Hematopoietic multipotent progenitor cell treated with erythropoietin and hydrocortisone succinate and interleukin-3 and kit ligand, for 8 days (in vitro differentiated cells): ENCODE measurements at places on chromosomes 6 and 20.
A peak's percentile ranks its signal among the peaks of the same experiment; 100 is the strongest.

DNA sequence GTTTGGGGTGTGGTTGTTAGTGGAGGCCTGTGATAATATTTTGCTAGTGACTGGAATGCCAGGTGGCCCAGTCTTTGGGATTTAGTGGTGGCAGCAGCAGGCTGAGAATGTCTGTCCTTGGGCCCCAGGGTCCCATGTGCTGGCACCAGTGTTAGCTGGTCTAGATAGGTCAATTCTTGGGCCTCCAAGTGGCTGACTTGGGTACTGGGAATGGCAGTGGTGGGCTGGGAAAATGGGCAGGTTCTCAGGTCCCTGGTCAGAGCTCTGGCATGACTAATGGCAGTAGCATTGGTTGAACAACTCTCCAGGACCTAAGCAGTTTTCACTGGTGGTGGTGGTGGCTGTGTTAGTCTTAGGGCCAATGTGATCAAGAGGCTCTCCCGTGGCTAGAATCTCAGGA lies 50.3 kb downstream of the OLIG3 start:
- DNase-seq, result no peak

- no peak for DNase-seq
These were observed 26.2 kb upstream of the PNPLA1 start for GRCh38 chr6:36243562-36244212.

DNA sequence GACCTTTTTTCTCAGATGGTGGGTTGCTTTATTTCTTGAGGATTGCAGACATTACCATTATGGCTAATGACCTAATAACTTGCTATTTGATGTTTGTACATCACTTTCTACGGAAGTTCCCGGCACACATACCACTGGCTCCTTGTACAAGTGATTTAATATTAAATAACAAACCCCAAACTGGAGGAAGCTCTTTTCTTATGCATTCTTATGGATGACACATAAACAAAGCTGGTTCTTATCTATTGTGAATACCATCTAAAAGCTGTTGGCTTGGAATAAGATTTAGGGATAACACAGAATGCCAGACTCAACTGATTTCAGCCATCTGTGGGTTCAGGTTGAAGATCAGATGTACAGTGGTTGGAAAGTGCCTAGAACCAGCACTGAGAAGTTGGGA lies 272.6 kb downstream of the TSHZ2 start:
- DNase-seq, result no peak

- DNase-seq, result no peak
These were observed 69.5 kb downstream of the AHI1 start for GRCh38 chr6:135428078-135428477.

DNA sequence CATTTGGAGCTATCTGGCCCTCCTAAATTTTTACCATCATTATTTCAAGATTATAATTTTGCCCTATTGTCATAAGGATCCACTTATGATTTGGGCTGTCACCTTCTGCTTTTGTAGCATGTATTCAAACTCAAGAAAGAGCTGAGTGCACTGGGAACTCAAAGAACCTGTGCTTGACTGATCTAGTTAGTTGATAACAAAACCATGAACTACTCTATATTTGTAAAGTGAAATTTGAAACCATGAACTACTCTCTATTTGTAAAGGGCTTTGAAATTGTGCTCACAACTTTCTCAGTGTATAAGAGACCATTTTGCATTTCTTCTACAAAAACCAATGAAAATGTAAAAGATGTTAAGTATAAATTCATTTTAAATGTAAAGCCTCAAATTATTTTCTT lies 77.5 kb upstream of the POPDC3 start:
- DNase-seq, result no peak

GRCh38 chr6:53862662-53863462 lies 68.1 kb downstream of the LRRC1 start:
- no peak for DNase-seq

- no peak for DNase-seq
These were observed 235.3 kb upstream of the CEP162 start for GRCh38 chr6:84462698-84463097.

- no peak for DNase-seq
These were observed 220.9 kb downstream of the HACE1 start for GRCh38 chr6:104638841-104639290.

DNA sequence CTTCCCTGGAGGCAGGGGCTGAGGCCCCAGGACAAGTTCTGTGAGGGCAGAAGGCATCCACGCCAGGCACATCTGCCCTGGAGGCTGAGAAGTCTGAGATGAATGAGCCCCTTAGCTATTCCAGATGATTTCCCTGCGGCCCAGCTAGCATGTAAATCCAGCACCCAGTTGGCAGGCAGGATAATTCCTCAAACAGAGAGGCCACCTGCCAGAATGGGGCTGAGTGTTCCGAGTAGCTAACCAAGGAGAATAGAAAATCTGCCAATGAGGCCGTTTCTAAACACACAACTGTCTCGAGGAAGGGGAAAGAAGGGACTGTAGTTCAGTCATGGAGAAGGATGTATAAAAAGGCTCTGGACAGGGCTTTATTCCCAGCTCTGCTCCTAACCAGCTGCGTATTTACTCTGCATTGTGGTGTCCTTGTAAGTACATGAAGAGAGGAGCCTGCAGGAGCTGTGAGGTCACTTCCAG lies 211.4 kb upstream of the CDYL start:
- no peak for DNase-seq

DNA sequence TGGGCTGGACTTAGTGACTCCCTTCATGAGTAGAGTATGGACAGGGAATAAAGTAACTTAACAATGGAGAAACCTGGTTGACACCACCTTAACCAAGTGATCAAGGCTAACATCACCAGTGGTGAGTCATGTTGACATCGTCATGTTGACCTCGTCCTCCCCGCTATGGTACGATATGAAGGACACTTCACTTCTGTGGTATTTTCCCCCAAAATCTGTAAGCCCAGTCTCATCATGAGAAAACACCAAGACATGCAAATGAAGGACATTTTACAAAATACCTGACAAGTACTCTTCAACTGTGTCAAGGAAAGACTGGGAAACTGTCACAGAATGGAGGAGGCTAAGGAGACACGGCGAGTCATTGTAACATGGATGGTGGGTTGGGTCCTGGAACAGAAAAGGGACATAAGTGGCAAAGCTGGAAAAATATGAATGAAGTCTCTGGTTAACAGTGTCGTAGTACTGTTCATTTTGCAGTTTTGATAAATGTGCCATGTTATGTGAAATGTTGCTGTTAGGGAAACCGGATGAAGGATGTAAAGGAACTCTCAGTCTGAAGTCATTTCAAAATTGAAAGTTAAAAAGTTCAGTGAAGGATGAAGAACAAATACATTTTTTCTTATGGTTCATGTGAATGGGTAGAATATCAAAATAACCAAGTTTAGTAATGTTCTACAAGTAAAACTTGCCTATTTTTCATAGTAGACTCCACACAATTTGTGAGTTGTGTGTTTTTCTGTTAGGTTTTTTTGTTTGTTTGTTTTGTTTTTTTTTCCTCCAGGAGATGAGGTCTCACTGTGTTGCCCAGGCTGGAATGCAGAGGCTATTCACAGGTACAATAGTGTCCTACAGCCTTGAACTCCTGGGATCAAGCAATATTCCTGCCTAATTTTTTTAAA lies 247.5 kb downstream of the TMEM242 start:
- no peak for DNase-seq

- DNase-seq, result no peak
These were observed 131.1 kb upstream of the HSF2 start for GRCh38 chr6:122268394-122268793.

GRCh38 chr20:6038256-6038655 lies 15.6 kb downstream of the LRRN4 start:
- no peak for DNase-seq

DNA sequence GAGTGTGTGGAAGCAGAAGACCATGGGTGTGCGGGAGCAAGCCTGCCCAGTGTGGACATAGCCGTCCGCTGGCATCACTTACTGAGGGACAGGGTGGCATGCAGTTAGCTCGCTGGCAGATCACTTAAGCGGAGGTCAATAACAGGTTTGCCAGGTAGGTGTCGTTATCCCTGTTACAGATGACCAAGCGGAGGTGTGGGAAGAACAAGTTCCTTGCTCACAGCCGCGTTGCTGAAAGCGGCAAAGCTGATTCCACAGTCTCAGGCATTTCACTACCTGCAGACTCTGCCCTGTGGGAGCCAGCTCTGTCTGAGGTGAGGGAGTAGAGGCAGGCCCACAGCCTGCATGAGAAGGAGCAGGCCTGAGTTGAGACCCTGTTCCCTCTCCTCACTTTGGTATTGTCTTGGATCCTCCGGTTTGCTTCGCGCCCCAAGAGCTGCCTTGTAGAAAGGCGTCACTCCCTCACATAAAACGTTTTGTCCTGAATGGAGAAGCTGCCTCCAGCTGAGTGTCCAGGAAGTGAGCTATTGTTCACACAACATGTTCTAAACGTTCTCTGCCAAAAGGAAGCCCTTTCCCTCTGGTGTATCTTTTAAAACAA lies 96.9 kb downstream of the TCP11 start:
- no peak for DNase-seq

DNA sequence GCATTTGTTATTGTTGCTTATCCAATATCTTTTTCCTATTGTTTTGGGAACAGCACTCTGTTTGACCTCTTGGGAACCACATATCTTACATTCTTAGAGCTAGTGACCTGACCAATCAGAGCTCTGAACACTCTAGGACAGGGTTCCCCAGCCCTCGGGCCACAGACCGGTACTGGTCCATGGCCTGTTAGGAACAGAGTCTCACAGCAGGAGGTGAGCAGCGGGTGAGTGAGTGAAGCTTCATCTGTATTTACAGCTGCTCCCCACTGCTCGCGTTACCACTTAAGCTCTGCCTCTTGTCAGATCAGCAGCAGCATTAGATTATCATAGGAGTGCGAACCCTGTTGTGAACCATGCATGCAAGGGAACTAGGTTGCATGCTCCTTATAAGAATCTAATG lies 226.0 kb upstream of the TSHZ2 start:
- no peak for DNase-seq

- no peak for DNase-seq
These were observed 58.9 kb downstream of the ERMARD start for GRCh38 chr6:169810066-169810989.

- no peak for DNase-seq
These were observed 54.9 kb upstream of the SMOC2 start for GRCh38 chr6:168385858-168386735.

GRCh38 chr6:84920021-84920420 lies 155.6 kb upstream of the TBX18 start:
- DNase-seq, result no peak

- DNase-seq, result no peak
These were observed 592.3 kb downstream of the PKHD1 start for GRCh38 chr6:51495096-51495495.

DNA sequence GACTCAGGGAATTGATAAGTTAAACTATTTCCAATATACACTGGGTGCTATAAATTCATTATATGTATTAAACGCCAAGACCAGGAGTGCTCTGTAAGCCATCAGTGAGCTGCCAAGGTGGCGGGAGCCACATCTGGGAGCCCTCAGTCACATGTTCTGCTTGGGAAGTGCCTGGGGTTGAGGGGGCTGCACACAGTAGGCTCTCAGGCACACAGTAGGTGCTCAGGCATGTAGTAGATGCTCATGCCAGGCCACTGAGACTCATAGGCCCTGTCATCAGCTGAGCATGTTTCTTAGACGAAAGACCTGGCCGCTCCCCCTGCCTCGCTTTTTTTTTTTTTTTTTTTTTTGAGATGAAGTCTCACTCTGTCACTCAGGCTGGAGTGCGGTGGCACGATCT lies 83.3 kb upstream of the BHLHE23 start:
- no peak for DNase-seq

GRCh38 chr20:46899621-46900020 lies 5.0 kb downstream of the EYA2 start:
- DNase-seq, result no peak

- peak; percentile 26 for DNase-seq
These were observed 72.1 kb downstream of the RSPO3 start for GRCh38 chr6:127190552-127190951.

DNA sequence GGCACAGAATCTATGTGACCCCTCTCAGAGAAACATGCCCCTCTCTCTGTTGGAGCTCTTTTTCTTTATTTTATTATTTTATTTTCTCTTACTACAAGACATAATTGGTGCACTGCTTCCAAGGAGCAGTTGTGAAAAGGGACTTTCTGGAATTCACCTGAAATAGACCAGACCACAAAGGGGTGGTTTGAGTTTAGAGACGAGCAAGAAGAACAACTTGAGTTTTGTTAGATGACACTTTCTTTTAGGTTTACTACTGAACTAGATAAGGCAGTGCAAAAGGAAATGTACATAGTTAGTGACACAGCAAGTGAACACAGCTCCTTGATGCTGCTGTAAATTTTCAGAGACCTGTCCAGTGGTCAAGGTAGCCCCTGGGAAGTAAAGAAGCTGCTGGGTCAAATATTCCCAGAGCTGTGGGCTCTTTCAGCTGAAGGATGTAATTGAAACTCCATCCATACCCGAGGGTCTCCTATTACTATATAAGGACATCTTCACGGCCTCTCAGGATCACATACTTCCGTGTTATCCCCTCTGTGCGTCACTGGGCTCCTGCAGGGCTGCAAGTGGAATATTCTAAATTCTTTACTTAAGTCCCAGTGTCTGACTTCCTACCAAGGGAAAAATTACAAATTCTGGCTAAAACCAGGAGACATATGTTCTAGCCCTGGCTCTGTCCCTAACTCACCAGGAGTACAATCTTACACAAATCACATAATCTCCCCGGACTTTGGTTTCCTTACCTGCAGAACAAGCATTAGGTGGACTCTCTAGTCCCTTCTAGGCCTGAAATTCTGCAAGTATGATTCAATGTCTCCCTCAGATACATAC lies 69.1 kb upstream of the ADTRP start:
- DNase-seq, result no peak

- no peak for DNase-seq
These were observed 66.6 kb downstream of the LAMA4 start for GRCh38 chr6:112187736-112188135.

DNA sequence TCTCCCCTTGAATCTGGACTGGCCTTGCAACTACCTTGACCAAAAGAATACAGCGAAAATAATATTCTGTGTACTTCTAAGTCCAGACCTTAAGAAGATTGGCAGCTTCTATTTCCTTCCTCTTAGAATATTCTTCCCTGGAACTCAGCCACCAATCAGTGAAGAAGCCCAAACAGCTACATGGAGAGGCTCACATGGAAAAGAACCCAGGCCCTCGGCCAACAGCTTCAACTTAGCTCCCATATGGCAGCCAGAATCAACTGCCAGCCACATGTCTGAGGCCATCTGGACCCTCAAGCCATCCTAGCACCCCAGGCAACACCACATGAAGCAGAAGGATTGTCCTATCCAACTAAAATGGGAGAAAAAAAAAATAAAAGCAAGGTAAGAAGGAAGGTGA lies 178.8 kb downstream of the IBTK start:
- no peak for DNase-seq

GRCh38 chr6:155676346-155676745 lies 220.7 kb upstream of the NOX3 start:
- DNase-seq, result no peak

GRCh38 chr20:14538433-14538832 lies 201.0 kb upstream of the FLRT3 start:
- no peak for DNase-seq

DNA sequence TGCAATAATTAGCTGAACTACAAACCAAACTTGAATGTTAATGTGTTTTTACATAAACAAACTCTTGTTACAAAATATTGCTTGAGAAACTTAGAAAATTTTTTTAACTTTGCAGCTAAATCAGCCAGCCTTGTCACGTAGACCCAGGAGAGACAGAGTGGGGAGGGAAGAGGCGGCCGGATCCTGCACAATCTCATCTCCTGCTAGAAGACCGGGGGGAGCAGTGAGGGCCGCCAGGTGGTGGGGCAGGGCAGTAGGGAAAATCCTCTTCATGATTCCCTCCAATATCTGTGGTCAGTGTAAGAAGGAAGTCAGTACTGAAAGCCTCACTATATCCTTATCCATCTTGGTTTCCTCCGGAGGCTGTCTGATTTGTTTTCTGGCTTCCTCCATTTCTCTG lies 193.3 kb downstream of the PACRG start:
- DNase-seq, result no peak
